Activated CD4-positive, alpha-beta T cell treated with anti-CD3 and anti-CD28 coated beads, Interleukin-2, Interleukin-6, amounts not matched to agents 100 ng/mL and 50 ng/mL, durations not matched to agents 16 hours and 8 hours (primary cell): ENCODE measurements at places on chromosomes 16 and 17.

GRCh38 chr17:62870030-62870541 is 62.0 kb upstream of the MARCHF10 start:
- DNase-seq: peak; percentile 5

DNA sequence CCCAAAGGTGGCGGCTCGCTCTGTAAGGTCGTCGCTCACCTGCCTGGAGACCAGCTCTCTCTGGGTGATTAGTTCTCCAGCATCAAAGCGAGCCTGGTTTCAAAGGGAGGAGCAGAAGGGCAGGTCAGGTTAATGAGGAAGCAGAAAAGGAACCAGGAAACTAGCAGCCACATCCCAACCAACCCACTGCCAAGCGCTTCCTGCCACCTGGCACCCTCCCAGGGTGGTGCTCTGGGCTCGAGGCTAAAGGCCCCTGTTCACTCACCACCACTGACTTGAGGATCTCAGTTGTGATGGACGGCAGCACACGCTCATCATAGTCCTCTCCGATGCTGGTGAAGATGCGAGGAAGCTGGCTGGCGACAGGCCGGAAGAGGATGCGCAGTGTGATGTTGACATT is 5.6 kb downstream of the PHB1 start:
- DNase-seq: no peak

DNA sequence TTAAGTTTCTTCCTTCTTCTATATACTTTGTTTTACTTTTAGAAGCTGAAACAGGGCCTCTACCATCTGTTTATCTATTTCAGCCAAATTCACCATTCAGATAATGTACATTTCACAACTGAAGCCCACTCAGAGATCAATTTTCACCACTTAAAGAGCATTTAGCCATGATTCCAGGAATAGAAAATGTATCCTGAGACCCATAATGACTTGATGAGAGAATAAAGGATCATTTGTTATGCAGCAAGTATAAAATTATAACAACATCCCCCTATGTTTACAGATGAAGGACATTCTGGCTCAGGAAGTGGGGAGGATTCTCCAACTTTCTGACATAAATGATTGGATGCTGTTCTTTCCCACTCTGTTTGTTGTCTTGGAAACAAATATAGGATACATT is 962.1 kb upstream of the EEF2KMT start:
- DNase-seq: no peak

DNA sequence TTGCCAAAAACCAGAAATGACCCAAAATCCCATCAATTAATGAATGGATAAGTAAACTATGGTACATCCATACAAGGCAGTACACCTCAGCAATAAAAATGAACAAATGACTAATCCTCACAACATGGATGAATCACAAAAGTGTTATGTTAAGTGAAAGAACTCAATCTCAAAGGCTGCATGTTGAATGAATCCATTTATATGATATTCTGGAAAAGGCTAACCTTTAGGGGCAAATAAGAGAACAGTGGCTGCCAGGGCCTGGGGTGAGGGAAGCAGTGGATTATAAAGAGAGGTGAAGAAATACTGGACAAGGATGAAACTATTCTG is 46.1 kb upstream of the MSI2 start:
- no peak for DNase-seq

- no peak for DNase-seq
Measured at GRCh38 chr16:65200857-65201256, 79.0 kb upstream of the CDH11 start.

- no peak for DNase-seq
Measured at GRCh38 chr17:9844153-9844552, 18.4 kb downstream of the GLP2R start.

DNA sequence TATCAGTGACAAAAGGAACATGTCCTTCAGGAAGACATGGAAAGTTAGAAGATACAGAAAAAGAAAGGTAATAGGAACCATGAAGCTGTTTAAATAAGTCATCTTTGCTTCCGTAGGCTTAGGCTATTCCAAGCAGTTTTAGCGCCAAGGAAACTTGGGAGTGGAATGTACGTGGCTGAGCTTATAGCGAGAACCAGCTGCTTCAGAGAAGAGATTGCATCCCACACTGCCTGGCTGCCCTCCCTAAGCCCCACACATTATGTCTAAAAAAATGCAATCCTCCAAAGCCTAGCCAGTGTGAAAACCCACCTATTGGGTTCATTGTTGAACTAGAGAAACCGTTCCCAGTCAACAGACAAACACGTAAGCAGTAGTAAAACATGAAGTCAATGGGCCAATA is 149.9 kb downstream of the SLC39A11 start:
- no peak for DNase-seq

DNA sequence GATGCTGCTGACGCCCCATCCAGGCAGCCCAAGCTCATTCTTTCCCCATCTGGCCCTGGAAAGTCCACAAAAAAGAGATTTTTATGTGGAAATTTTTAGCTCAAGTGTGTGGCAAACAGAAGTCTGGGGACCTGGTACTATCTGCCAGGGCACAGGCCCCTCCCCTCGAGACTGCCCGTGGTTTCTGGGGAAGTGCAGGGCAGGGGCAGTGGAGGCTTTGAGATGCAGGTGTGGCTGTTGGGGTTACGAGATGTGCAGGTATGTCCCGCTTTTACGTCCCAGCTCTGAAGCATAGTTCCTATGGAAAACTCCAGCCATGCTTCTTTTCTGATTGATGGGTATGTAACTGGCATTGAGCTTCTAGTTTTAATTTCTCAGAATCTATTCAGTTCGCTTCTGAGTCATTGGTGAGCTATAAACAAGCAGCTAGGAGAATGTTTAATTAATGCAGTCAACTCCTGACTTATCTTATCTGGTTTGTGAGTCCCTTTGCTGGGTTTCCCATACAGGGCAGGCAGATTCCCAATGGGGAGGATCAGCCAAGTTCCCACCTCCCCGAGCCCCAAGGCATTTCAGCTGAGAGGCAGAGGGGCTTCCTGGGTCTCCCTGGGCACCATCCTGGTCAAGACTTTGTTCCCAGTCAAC is 16.2 kb downstream of the TBX4 start:
- DNase-seq: no peak

GRCh38 chr17:55294042-55294751 is 29.4 kb downstream of the HLF start:
- no peak for DNase-seq

DNA sequence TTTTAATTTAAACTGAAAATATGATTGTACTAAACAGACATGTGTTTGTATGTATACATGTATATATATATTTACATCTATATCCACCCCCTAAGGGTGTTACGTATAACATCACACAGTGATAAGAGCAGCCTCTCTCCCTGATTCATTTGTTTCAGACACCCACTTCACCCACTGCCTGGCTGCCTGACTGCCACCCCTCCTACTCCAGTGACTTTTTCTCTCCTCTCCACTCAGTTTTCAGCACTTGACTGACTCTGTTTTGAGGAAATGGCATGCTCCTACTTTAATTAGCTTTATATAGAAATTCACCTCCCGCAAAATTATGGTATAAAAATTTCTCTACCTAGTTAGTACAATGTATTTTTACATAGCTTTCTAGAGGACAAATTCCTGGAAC is 20.0 kb downstream of the BFAR start:
- no peak for DNase-seq

GRCh38 chr16:20844054-20844453 is 37.7 kb downstream of the REXO5 start:
- DNase-seq: no peak

GRCh38 chr16:66802159-66802558 is 775 bp upstream of the TERB1 start:
- DNase-seq: no peak
